ENCODE measurements at places on chromosomes 7 and 10.

DNA sequence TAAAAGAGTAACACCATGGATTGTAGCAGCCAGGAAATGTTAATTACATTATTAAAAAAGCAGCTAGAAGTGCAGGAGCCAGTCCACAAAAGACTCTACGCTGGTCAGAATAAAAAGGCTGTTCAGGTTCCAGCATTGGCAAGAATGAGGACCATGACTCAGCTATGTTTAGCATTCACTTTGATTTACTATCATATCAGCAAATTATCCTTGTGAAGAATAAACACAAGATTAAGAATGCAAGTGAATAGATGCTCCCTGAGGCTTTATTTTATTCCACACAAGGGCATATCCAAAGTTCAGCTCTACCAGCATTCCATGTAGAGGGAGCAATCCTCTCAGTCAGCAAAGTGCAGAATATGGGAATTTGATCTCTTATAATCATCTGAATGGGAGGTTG, 13.6 kb downstream of the DGKB start:
- DNase-seq: no peak

DNA sequence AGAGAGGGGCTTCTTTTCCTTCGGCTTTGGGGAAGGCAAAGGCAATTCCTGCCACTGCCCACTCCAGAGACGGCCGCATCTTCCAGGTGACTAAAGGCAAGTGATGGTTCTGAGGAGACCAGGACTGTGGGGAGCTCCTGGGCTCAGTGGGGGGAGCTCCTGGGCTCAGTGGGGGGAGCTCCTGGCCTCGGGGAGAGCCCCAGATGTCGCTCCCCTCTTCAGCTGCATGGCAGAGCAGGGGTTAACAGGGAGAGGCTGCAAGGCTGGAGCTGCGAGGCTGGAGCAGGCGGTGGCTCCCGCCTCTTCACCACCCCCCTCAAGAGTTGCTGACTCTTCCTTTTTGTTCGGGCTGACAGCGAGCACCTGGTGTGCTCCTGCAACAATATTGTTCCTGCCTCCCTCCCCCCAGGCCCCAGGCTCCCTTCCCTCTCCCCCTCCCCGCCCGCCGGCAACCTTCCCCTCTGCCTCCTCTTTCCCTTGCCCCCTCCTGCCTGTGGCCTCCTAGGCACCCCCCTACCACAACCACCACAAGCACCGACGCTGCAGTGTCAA, 56.3 kb upstream of the LBX1 start:
- DNase-seq: no peak

DNA sequence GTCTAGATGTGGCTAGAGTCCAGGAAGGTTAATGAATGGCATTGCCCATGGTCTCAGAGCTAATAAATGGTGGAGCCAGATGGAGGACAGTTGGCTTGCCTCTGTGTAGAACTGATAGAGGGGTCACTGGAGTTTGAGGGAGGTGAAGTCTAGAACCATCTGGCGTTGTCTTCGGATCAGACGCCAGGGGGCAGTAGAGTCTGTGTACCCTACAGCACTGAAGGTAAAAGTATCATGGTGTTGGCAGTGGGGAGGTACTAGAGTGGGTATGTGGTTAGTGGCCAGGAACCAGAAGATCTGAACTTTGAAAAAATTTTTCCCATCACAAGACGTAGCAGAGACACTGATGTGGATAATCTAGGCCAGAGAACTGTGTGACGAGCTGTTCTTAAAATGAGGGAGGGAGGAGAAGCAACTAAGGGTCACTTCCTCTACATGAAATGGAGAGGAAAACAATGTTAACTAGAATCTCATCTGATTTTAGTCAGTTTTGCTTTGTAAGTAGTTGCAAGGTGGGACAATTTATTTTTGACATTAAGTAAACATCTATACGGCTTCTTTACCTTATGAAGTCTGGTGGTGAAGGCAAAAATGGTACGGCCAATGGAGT, 227.9 kb upstream of the PRSS58 start:
- DNase-seq: no peak

- peak; percentile 26 for DNase-seq
Observed at GRCh38 chr7:4799508-4800268, 24.3 kb downstream of the AP5Z1 start.

- DNase-seq: peak; percentile 43
Observed at GRCh38 chr10:86632009-86632800, 22.1 kb upstream of the OPN4 start.

- no peak for DNase-seq
Observed at GRCh38 chr10:78640796-78641636, 427.8 kb upstream of the ZMIZ1 start.

GRCh38 chr10:117597216-117597615, 54.7 kb downstream of the EMX2 start:
- no peak for DNase-seq

- no peak for DNase-seq
Observed at GRCh38 chr7:4742852-4743251, 32.6 kb upstream of the AP5Z1 start.

GRCh38 chr10:119166564-119166963, 1.1 kb upstream of the SFXN4 start:
- no peak for DNase-seq

- no peak for DNase-seq
Observed at GRCh38 chr7:95960706-95961244, 188.4 kb downstream of the DYNC1I1 start.

DNA sequence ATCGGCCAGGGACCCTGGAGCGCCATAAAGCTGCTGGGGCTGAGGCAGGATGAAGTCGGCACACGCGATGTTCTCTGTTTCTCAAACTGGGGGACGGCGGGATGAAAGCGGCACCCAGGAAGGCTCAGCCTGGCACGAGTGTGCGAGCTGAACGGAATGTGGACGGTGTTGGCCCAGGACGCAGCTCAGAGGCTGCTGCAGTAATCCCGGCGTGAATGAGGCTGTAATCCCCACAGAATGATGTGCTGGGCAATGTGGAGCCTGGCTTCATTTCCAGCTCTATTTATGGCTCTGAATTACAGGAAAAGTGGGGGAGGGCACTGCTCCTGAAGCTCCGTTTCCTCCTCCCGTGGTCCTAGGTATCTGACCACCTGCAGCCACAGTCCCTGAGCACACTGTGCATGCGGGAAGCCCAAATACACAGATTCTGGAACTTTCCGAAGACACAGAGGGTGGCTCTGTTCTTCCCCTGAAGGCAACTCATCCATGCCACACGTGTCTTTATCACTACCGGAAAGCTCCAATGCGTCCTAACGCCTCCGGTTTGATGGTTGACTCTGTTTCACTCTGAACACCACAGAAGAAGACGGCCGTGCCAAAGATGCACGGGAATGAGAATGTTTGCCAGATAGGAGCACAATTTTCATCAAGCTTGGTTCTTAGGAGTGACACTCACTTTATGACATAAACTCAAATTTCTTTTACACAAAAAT, 37.6 kb downstream of the KLF6 start:
- DNase-seq: no peak

DNA sequence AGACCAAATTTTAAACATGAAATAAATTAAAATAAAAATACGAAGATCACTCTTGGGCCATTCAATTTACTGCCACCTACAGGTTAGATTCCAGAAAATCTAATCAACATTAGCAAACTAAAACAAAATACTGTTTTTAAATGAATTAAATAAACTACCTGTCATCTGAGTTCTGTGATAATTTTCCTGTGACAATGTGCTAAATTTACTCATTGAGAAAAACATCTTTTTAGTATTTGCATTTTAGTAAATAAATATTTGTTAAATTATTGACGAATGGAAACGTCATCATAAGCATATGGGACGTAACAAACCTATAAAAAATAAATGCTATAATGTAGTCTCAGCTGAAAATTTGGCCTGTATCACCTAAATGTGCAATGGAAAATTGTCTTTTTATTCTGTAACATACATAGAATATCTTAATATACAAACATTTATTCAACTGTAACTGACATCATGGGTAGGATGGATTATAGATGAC, 72.1 kb downstream of the ITGB8 start:
- no peak for DNase-seq

GRCh38 chr10:69757206-69757552, 44.5 kb upstream of the COL13A1 start:
- DNase-seq: no peak

GRCh38 chr7:117308891-117309290, 14.0 kb downstream of the WNT2 start:
- no peak for DNase-seq

GRCh38 chr10:26863351-26864076, 2.8 kb upstream of the ABI1 start:
- no peak for DNase-seq

GRCh38 chr10:100020142-100020885, 10.6 kb upstream of the DNMBP start:
- no peak for DNase-seq

GRCh38 chr7:120973849-120974248, 14.7 kb upstream of the CPED1 start:
- DNase-seq: no peak

DNA sequence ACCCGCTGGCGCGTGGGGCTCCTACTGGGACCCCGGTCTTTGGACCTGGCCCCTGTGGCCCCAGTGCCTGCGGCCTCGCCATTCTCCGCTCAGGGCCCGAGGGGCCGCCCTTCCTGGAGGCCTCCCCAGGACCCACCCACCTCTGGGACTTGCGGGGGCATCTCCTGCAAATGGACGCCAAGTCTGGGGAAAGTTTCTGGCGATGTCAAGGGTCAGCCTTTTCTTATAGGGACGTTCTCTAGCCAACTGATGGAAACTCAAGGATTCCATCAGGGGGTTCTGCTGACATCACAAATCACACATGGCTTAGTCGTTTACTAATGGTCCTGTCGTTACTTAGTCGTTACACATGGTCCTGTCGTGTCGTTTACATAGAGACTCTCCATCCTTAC, 57.7 kb upstream of the RHOBTB1 start:
- DNase-seq: no peak

DNA sequence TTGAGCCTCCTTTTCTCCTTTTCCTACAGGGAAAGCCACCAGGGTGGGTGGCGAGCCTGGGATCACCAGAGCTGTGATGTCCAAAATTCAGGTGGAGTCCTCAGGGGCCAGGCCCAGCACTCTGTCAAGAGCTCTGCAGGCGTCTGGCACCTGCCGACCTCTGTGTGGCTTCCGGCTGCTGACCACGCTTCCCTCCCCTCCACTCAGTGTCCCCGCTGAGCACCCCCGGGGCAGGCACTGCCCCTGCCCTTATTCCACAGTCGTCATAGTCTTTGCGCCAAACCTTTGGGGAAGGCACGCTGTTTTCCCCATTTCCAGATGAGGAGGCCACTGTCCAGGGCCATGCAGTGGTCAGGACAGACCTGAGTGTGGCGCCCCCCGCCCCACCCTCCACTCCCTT, 7.5 kb downstream of the MTG1 start:
- no peak for DNase-seq

- DNase-seq: no peak
Observed at GRCh38 chr10:51201947-51202346, 127.7 kb downstream of the PRKG1 start.

DNA sequence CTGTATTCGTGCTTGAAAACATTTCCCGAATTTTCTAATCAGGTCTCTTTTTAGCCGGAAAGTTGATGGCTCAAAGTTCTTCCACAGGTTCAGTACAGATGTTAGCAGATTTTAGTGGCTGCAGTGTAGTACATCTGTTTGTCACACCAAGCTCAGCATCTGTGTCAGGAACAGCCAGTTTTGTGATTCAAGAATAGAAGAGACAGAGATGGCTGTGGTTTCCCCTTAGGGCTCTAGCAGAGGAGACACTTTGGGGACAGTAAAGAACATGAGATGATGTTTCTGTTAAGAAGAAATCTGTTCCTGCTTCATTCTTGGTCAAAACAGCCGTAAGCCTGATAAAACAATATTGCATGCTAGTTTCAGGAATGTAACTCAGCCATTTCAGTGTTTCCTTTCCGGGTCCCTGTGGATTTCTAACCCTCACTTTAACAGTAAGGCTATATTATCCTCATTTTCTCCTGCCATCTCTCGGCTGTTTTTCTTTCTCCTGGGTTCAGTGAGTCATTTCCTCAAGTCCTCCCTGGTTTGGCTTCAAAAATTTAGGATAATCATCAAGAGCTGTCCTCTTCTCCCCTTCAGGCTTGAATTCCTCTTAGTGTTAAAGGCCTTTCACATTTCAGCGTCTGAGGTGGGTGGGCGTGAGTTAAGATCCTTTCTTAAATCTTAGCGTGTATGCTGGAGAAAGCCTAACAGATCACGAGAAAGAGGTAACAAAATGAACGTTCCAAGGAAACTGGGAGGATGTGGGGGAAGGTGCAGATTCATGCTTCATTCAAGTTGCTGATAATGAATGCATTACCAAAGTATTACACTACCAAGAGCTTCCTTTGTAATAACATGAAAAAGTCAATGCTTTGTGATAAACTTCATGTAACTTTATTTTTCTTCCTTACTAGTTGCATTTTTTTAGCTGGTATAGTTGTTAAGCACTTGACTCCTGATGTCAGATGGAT, 37.1 kb upstream of the BICC1 start:
- DNase-seq: peak; percentile 89

DNA sequence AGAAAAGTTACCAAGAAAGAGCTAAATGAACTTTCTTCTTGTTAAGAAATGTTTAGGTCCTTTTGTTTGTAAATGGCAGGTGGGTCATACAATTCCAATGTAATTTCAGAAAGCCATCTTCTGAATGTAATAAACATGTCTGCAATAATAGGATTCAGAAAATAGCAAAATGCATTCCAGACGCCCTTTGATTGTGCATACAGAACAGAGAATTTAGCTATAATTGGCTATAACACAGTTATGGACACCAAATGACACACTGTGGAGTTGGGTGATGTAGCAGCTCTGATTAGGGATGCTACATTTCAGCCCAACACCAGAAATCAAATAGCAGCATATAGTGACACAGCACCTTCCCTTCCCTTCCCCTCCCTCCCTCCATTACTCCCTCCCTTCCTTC, 240.8 kb downstream of the SNX10 start:
- no peak for DNase-seq

GRCh38 chr10:131846240-131847101, 54.3 kb upstream of the PPP2R2D start:
- no peak for DNase-seq

DNA sequence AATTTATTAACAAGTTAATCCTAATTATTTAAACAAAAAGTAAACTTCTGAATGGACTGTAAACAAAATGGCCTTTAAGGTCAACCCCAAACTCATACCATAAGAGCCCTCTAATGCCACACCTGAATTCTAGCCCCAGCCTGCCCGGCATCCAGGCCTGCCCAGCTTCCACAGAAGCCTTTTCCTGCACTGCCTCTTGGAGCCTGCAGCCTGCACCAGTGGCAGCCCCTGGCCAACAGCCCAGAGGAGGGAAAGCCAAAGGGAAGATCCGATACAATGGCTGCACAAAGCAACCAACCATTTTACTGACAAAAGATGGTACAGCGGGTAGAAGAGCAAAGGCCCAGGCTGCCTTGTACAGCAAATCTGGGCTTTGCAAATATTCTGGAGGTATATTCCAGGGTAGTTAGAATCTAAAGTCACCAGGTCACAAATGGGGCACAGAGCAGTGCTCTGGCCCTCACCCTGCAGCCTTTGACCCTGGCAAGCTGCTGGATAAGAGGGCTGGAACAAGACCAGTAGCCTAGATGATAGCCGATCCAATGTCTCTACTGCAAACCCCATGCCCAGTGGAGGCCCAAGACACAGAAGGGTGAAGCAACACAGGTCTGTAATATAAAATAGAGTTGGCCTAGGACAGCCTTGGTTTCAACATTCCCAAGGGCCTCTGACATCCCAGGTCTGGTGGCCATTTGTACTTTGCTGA, 12.5 kb upstream of the CH25H start:
- no peak for DNase-seq
